EH (cell line): ENCODE measurements at places on chromosomes 7 and 10.

DNA sequence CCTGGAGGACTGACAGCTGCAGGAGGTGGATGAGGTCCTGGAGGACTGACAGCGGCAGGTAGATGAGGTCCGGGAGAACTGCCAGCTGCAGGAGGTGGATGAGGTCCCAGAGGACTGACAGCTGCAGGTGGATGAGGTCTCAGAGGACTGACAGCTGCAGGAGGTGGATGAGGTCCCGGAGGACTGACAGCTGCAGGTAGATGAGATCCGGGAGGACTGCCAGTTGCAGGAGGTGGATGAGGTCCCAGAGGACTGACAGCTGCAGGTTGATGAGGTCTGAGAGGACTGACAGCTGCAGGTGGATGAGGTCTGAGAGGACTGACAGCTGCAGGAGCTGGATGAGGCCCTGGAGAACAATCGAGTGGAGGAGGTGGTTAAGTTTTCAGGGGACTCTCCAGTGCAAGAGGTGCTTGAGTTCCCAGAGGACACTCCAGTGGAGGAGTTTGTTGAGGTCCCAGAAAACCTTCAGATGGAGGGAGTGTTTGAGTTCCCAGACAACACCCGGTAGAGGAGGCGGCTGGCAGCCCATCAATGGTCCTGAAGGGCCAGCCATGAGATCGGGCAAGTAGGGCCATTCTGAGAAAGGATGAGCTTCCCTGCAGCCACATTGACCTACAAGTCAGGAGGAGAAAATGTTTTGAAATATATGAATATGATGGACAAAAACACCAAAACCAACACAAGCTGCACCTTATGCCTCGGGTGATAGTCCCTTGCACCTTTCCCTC lies 4.7 kb upstream of the EIF5AL1 start:
- DNase-seq = no peak

DNA sequence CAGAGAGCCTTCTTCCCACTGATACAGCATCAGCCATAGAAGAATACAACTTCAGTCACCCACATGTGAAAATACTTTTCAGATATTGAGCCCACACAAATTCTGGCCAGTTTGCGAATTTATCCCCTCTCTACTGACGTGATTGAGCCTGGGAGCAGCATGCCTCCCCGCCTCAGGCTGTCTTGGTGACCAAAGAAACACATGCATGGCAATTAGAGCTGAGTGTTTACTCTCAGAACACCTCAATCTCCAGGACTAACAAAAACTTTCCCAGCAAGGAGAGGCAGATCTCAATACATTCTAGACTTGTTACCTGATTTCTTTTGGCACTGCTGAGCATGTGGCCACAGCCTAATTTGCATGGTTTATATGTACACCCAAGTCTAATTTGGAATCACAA lies 122.5 kb downstream of the TMEM26 start:
- DNase-seq = no peak

GRCh38 chr7:2488681-2489080 lies 12.5 kb upstream of the GRIFIN start:
- no peak for DNase-seq

DNA sequence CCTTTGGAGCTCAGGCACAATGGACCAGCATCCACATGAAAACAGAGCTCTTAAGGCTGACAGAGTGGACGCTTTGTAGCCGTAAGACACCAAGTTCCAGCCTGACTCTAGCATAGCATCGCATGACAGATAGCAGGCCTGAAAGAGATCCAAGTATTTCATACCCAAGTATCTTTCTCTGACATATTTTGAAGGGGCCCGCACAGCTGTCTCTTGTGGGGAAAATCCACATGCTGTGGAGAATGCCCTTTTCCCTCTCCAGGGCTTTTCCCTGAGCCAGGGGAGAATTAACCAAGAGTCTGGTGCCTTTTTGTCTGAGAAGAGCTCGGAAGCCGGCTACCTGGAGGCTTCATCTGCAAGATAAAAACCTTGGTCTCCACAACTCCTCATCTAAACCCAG lies 51.0 kb downstream of the CFAP46 start:
- DNase-seq = no peak

GRCh38 chr10:78803710-78804109 lies 265.1 kb upstream of the ZMIZ1 start:
- DNase-seq = no peak

- DNase-seq = no peak
These were observed 603.2 kb downstream of the LRMDA start for GRCh38 chr10:76034353-76035205.

DNA sequence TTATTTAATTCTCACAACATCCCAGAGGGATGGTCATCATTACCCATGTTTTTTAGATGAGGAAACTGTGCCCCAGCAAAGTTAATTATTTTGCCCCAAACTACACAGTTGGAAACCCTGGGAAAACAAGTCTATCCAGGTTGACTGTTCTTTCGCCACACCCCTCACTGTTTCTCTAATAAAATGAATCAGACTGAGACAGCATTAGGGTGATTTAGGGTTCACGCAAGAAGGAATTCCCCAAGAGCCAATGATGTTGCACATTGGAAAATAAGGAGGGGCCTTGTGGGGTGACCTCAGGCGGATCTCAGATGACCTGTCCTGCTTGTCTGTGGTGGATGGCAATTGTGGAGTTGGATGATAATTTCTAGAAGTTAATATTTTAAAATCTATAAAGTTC lies 135.7 kb upstream of the TBX20 start:
- DNase-seq = no peak

- no peak for DNase-seq
These were observed 30.9 kb upstream of the PLXDC2 start for GRCh38 chr10:19785366-19785765.
